ENCODE measurements at places on chromosomes 7 and 10. TPM values are rescaled to one million over a fixed set of nuclear protein-coding genes. Genes with fewer than 3 reads are reported as not detected.

GRCh38 chr7:72435366-72435765, 23.2 kb upstream of the CALN1 start:
- no peak for DNase-seq

Gene SMARCD3
- not detected for total RNA-seq

Gene OR13A1
- total RNA-seq, result 0.53 TPM

- DNase-seq, result no peak
Measured at GRCh38 chr7:92749327-92749755, 87.0 kb downstream of the CDK6 start.
